ENCODE measurements at places on chromosomes 7 and 10.

GRCh38 chr7:112485766-112486165, 5.0 kb downstream of the LSMEM1 start:
- DNase-seq, result no peak

DNA sequence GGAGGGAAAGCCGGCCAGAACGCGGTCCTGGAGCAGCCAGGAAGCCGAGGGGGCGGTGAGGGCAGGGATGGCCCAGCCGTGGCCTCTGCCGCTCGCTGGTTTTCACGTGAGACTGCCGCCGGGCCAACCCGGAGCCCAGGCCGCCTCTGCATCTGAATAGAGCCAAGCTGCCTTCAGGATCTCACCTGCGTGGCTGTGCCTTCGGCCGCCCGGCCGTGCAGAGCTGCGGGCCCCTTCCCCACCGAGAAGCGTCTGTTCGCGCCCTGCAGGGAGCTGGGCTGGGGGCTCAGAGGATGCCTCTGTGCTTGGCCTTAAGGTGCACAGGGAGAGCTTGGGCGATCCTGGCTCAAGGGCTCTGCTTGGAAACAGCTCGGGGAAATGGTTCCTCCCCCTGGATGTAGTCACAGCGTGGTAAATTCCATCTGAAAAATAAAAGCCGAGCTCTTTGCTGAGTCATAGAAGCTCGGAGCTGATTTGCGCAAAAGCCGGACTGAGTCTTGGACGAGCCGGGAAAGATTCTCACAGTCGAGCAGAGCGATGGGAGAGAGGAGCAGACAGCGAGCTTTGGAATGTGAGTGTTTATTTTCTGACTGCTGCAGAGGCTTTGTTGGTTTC, at the start of gene JAKMIP3:
Gene JAKMIP3 (plus strand): TSS at position 456 of the 615 bp plus-strand sequence. CDS start 38,863 bp downstream, outside the sequence.
- DNase-seq, result no peak

GRCh38 chr10:132167976-132168375, 18.8 kb upstream of the DPYSL4 start:
- DNase-seq, result no peak

DNA sequence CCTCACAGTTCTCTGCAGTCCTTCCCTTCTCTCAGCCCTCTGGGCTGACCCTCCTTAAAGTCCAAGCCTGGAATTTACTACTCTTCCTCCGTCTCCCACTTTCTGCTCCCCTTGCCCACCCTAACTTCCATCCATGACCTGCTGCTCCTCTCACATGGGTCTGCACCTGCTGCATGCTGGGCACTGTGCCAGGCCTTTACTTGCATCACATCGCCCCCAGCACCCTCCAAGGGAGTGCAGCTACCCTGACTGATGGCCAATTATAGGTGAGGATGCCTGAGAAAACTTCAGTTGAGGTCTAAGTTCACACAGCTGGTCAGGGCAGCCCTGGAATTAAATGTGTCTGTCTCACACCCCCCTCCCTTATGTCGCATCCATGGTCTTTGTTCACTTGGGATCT, 53.6 kb upstream of the ZPBP start:
- DNase-seq, result peak; percentile 21

- DNase-seq, result no peak
These were observed 175.7 kb downstream of the GFRA1 start for GRCh38 chr10:116097239-116097784.

GRCh38 chr10:26044141-26044749, 110.2 kb downstream of the MYO3A start:
- no peak for DNase-seq

DNA sequence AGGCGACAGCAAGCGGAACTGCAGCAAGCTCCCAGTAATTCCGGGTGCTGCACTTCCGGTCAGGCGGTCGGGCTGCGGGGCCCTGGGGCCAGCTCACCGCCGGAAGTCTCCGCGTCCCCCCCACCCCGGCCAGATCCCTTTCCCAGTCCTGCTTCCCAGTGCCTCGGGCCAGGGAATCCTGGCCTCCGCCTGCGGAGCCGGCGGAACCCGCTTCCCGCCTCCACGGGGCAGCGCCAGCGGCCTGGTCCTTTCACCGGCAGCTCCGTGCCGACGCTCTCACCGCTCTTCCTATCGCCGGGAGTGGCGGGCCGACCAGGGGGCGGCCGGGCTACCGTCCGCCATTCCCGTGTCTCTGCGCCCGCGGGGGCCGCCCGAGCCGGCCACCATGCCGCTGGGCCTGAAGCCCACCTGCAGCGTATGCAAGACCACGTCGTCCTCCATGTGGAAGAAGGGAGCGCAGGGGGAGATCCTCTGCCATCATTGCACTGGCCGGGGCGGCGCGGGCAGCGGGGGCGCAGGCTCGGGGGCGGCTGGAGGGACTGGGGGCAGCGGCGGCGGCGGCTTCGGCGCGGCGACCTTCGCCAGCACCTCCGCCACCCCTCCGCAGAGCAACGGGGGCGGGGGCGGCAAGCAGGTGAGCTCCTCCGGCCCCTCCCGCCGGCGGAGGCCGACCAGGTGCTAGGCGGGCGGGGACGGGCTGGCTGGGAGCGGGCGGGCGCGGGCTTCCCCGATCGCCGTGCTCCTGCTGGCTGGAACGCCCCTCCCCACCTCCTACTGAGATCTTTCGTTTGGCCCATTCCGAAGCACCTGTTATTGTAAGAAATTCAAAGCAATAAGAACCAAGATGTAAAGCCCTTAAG, at the start of gene GATAD1:
Gene GATAD1 (plus strand): TSS at position 138 of the 860 bp plus-strand sequence. CDS start 248 bp downstream, at position 386.
- peak; percentile 90 for DNase-seq

DNA sequence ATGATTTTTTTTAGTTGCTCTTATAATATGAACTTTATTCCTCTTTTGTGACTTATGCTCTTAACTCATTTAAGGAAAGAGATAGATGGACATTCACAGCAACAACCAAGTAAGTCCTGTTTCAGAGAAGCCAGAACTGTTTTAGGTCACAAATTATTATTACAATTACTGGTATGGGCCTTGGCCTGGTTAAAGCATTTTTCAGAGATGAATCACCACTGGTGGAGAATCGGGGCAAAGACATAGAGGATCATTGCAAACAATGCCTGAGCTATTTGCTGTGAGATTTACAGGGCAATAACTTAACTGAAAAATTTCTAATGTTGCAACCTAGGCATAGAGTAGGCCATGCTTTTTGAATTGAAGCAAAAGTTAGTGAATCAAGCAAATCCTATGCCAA, 138.0 kb upstream of the YAE1 start:
- DNase-seq, result no peak

- peak; percentile 65 for DNase-seq
These were observed 2.0 kb downstream of the ZNF503 start for GRCh38 chr10:75399461-75400162.

DNA sequence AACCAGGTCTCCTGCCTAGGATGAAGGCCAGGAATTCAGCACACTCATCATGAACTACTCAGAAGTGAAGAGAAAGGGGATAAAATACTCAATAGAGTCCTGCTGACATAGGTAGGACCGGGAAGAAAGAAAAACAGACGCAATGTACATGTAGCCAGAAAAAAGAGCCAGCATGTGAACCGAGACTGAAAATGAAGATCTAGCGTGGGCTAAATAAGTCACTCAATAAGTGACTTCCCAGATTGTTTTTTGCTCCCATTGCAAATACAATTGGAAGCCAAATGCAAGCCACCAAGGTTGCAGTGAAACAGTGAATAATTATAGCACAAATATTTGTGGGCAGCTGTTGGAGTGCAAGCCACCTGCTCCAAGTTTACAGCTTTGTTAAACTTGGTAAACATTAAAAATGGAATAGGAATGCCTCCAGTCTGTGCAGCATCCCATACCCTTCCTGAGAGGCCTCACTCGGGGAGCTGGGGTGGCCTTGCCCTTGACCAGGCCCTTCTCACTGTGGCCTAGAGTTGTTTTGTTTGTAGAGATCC, 34.7 kb upstream of the HPS1 start:
- DNase-seq, result no peak

DNA sequence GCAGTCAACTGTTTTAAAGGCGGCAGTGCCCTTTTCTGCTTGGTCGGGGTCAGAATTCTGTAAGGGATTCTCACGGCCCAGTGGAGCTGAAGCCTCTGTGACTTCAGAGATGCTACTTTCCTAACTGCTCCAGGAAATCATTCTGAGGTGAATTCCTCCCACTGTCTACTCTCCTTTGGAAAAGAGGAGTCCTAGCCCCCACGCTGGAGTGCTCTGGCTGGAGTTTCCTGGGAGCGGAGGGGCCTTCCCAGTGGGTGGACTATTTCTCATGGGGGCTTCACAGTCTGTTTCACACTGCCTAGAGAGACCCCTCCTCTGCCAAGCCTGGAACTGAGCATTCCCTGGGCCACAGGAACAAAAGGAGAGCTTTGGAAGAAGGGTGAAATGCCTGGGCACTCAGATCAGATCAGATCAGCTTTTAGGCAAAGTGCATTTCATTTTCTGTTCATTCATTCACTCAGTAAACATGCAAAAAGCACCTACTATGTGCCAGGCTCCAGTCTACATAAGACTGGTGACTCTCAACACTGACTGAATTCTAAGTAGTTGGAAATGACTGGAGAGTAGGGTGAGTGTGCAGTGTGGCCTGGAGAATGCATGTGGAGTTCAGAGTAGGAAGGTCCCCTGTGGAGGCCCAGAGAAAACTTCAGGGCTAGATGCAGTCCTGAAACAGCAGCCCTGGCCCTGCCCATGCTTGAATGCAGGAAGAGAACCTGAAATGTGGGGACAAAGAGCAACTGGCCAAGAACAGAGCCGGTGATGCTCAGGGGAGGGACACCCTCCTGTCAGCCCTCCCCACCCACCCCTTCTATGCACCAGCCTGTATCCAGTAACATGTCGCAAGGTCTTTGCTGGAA, 12.2 kb downstream of the ZNF488 start:
- DNase-seq, result no peak

DNA sequence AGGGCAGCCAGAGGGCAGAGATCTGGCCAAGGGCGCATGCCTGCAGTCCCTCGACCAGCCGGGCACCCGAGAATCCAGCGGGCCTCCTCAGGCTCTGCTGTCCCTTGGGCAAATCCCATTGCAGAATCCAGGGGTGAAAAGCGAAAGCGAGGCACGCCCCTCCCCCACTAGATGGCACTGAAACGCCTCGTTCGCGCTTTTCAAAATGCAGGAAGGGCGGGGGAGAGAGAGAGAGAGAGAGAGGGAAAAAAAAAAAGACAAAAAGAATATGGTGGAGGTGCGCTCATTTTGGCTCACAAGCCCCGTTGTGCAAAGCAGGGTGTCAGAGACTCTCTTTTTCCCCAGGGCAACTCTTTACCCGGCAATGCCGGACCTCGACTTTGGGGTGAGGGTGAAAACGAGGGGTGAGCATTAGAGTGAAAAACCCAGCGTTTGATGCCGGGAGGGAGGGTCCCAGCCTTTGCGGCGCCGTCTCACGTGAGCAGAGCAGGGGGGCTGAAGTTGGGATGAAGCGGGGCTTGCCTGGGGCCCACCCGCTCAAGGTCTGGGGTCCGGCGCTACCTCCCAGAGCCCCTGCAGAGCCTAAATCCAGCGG, 2.5 kb upstream of the TMEM178B start:
- peak; percentile 66 for DNase-seq

DNA sequence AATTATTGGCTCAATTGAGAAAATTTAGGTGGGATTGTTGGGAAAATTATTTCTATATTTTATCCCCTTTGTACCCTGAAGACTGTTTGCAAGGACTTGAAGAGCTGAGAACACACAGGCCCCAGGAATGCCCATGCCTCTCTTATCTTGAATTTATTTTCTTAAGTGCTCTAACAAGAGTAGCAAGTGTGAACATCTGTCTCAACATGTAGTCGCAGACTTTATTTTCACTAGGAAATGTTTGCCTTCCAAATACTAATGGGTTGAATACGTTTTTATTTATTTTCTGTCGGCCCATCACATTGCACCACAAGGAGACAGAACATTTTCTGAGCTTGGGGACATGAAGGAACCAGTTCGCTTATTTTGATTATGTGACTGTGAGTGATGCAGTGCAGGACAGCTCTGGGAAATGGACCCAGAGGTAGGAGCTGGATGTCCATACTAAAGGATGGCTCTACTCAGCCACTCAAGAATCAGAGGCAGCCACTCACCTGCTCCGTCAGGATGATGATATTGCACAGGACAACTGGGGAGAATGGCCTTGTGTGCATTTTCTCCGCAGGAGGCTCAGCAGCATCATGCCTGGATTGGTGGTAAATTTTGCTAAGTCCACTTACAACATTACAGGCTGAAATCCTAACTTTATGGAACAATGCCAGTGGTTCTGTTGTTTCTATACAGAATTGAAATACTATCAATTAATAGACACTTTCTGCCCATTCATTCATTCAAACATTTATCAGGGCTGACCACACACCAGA, 332.7 kb downstream of the FGFR2 start:
- DNase-seq, result no peak

DNA sequence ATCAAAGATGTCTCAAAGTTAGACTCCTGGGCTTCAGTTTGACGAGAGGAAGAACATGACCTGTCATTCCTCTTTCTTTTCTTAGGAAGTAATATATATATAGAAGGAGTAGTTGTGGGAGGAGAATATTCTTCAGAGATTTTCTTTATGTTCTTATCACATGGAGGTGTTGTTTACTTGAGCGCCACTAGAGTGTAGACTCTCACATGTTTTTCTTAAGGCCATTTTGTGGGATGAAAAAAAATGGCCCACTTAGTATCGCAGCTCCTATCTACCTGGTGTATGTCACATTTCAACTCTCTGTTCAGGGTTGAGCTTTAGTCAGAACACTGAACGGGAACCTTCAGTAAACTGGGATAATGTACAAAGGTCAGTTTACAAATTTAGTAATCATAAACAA, 645.2 kb downstream of the PHTF2 start:
- DNase-seq, result no peak

All from activated CD8-positive, alpha-beta T cell treated with anti-CD3 and anti-CD28 coated beads, Interleukin-2, amount 10 ng/mL, durations not matched to agents 7 days and 5 days (primary cell).